Activated gamma-delta T cell (primary cell): ENCODE measurements at places on chromosomes 13 and 19.

DNA sequence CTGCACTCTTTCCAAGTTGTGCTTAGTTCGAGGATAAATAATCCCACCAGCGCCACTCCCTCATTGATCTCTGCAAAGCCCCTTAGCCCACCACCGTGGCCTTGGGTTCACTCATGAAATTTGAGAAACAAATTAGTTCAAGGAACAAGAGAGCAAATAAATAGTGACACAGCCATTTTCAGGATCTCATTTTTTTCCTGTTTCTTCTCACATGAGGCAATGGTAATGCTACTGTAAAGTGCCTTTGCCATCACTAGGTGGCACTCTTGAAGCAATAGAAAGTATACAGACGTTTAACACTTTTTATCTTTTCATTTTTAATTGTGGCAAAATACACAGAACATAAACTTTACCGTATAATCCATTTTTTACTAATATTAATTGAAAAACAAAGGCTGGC, 76.8 kb upstream of the ZNF835 start:
- no peak for DNase-seq

DNA sequence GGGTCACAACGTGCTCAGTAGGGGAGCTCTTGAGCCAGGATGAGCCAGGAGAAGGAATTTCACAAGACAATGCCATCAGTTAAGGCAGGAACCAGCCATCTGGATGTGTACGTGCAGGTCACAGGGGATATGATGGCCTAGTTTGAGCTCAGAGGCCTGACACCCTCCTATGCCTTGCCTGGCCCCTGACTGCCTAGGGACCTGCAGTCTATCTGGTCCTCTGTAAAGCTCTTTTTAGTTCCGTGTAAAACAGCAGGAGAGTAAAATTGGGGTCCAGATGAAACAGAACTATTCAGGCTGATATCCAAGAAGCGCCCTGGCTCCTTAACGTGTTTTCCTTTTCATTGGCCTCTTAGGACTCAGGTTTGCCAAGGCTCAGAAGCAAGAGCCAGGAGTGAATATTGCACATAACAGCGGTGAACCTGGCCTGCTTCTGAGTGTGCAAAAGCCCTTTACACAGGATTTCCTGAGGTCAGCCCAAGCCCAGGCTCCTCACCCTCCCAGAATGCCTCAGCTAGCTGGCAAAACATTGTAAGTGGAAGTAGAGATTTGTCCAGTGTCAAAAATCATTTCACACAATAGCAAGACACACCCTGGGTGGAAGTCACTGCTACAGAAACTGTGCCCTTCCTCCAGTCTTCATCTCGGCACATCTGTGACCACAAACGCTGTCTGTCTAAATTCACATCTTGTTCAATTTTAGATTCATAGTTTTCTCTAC, 777.2 kb downstream of the UQCRFS1 start:
- no peak for DNase-seq

- no peak for DNase-seq
Observed at GRCh38 chr19:16073988-16074387, 2.3 kb upstream of the TPM4 start.

- DNase-seq, result no peak
Observed at GRCh38 chr19:51735759-51736449, 12.1 kb upstream of the HAS1 start.

- DNase-seq, result no peak
Observed at GRCh38 chr13:78758549-78758948, 99.6 kb upstream of the OBI1 start.

DNA sequence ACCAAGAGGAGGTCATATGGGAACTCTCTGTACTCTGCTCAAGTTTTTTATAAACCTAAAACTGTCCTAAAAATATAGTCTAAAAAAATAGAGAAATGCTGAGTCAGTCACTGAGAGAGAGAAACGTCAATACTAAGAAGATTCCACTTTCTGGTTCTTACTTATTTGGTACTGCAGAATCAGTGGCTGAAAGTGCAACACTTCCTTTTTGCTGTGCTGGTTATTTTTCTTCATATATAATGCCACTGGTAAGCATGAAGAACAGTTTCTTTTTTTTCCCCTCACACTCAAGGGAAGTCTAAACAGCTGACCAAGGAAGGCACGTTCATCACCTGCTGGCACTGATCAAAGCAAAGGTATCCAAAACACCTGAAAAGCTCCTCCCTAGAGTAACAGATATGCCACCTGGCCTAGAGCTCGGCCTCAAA, 44.3 kb upstream of the N4BP2L1 start:
- DNase-seq, result no peak

GRCh38 chr19:49338023-49338677, 2.9 kb downstream of the CD37 start:
- no peak for DNase-seq

- no peak for DNase-seq
Observed at GRCh38 chr13:38590796-38591507, 95.9 kb upstream of the FREM2 start.

- DNase-seq, result no peak
Observed at GRCh38 chr13:21641629-21642028, 29.2 kb upstream of the FGF9 start.

DNA sequence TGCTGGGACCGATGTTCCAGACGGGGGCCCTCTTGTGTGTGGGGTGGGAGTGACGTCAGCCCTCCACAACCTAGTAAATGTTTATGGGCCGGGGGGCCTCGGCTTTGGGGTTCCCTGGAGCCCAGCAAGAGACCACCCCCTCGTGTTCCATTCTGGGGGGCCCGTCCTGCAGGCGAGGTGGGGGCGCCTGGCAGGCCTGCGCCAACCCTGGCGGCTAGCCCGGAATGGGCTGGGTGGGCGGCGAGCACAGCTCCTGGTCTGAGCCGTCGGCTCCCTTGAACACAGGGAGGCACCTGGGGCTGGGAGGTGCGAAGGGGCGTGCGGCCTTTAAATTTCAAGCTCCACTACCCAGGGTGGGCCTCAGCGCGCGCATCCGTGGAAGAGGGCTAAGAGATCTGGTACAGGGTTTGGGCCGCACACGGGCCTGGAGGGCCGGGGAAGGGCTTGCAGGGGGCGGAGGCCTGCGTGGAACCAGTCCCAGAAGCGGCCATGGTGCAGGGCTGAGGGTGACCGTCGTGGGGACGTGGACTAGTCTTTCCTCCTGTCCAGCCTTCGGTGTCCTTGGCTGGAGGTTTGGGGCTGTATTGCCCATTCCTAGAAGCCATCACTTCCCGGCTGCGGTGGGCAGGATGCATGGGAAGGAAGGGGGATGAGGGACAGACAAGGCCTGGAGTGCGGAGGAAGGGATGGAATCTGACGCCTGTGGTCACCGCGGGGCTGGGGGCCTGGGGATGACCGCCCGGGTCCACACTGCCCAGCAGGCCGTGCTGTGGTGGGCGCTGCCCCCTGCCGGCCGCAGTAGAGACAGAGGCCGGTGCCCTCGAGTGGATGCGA, 11.4 kb downstream of the NDUFA11 start:
- no peak for DNase-seq

- DNase-seq, result no peak
Observed at GRCh38 chr13:38002606-38003005, 133.0 kb upstream of the TRPC4 start.

GRCh38 chr19:57099199-57099661, 20.6 kb upstream of the USP29 start:
- DNase-seq, result no peak

DNA sequence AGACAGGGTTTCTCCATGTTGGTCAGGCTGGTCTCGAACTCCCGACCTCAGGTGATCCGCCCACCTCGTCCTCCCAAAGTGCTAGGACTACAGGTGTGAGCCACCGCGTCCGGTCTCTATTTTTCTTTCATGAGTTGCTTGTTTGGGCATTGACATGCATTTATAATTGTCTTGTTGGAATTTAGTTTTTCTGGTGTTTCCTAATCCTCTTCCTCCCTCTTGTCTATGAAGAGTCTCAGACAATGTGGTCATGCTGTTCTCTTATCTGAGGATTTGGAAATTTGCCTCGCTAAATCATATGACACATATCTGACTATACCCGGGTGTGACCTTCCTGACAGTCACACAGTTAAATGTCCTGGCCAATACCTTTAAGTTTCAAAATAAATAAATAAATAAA, 7.4 kb upstream of the CEACAM18 start:
- no peak for DNase-seq

DNA sequence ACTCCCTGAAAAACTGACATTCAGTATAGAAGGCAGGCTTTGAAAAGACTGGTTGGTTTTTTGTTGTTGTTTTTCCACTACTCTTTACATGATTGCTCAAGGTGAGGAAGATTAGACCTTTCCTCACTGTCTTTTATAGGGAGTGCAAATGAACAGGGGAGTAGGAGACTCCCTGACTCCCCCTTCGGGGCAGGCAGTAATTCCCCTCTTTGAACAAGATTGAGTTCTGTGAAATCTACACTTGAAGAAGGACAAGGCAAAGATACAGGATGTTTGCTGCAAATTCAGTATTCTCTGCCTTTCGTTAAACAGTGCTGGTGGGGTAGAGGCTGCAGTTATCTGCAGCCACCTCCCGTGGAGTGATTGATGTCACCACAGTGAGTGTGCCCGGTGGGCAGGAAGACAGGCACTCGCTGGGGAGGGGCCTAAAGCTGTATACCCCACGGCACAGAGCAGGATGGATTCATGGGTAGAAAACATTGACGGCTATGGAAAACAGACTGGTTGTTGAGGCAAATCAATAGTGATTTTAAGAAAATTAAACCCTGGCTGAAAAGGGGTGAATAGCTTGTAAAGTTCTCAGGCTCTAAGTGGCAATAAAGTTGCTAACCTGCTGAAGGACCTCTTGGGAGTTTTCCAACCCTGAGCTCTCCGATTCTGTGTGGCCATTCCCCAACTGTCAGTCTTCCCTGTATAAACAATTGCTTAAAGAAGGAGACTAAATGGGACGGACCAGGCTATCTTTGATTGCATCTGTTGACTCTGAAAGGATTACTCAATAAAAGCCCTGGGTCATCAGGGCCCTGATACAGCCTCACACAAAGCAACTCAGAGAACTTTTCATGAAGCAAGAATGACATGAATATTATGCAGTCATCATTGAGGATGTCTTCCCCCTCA, 308.3 kb downstream of the TBC1D4 start:
- DNase-seq, result no peak

DNA sequence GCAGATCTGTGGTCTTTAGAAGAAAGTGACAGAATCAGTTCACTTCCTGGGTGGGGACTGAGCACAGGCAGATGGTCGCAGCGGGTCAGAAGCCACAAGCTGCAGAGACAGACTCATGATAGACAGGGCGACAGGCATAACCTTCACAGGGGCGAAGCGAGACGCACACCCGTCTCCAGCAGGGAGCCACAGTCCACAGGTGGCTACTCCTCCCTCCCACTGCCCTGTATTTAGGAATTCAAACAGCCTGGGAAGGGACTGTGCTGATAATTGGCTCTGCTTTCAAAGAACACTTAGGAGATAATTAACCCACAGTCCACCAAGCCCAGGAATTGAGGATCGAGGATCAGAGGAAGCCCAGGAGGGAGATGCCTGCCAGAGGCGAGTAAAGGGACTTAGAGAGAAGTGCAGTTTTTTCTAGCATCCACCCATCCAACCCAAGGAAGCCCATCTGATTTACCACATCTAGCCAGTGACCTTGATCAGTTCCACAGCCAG, 23.2 kb downstream of the RFX2 start:
- no peak for DNase-seq

- no peak for DNase-seq
Observed at GRCh38 chr13:100473501-100474044, 115.0 kb downstream of the GGACT start.

DNA sequence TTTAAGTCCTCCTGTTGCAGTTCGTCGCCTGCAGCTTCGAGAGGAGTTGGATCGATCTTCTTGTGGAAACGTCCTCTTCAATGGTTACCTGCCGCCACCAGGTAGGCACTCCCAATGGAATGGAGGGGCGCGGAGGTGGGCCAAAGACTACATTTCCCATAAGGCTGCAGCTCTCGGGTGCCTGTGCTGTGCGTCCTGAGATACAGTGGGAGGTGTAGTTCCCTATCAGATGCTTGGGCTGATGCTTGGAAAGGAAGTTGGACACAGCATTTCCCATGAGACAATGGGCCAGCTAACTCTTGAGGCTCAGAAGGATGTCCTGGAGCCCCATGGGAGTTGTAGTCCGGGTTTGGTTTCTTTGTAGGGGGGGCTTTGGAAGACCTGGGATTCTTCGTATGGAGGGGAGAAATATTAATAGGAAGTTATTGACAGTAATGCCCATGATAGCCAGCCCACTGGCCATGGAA, 1.8 kb downstream of the SHKBP1 start:
- DNase-seq, result no peak

GRCh38 chr19:18865973-18866799, 29.8 kb downstream of the CERS1 start:
- peak; percentile 36 for DNase-seq

DNA sequence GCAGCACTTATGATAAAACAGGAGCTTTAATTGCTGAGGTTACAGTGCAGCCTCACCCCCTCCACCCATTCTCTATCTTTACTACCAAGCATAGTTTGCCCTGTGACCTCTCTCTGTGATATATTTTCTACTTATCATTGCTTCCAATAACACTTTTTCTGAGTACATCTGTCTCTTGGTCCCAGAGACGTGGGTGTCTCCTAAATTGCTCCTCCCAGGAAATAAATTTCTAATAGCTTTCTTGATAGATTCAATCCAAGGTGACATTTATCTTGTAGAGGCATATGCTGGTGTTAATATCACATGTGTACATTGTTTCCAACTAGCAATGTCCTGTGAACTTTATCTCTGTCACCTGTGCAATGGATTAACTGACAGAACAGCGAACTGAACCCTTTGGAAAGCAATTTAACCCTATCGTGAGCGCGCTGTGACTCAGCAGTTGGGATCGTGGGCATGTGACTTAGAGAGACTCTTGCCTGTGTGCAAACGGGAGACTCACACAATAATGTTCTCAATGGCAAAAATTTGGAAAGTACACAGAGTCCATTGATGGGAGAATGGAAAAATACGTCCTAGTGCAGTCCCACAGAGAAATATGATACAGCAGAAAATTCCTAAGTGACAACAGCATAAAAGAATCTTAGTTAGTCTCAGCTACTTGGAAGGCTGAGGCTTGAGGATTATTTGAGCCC, 7.0 kb upstream of the MAP2K2 start:
- DNase-seq, result no peak
